ENCODE measurements at places on chromosomes 3 and 15.

DNA sequence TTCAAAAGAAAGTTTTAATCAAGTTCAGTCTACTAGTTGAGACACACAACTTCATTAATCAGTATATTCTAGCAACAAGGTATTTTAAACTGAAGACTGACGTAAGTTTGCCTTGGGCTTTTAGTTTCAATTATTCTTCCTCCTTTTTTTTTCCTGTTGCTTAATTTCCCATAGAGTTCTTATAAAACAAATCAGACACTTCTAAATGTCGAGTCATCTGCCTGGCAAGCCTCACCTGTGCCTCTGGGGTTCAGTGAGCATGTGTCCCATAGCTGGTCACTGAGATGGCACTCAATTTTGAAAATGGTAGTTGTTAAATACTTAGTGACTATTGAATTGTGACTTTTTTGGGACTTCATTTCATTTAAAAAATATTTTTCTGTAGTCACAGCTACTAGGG, 27.4 kb downstream of the NKIRAS1 start:
- DNase-seq, result no peak

GRCh38 chr3:194032828-194033435, 103.0 kb upstream of the HES1 start:
- DNase-seq, result no peak

DNA sequence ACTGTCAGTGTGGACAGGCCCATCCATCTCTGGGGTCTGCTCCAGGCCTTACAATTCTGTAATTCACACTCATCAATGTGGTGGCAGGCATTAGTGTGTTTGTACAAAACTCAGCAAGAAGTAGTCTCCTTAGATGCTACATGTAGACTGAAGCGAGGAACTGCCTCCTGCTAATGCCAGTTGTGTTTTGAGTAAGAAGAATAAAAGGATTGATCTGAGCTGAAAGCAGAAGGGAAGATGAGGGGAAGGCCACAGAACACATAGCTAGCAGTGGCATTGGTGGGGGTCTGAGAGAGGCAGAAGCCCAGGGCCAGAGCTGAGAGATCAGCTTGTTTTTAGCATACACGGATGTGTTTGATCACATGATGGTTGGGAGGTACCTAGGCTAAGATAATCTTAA, 144.1 kb downstream of the TIGIT start:
- DNase-seq, result no peak

GRCh38 chr15:56919031-56919608, 676 bp downstream of the TCF12 start:
- peak; percentile 85 for DNase-seq

DNA sequence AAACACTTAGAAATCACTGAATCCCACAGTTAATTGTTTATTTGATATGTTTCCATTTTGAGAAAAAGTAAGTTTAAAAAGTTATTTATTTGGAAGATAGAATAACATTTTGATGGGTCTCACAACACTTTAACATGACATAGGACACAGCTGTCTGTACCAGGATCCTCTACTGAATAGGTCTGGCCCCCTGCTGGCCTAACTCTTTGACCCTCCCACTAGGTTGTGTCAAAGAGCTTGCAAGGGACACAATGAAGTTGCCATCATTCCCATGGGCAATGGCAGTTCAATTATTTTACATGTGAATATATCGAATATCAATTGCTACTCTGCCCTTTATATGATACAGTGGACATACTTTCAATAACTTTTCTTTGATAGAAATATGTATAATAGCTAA, 138.9 kb downstream of the EPHA3 start:
- DNase-seq, result peak; percentile 39

DNA sequence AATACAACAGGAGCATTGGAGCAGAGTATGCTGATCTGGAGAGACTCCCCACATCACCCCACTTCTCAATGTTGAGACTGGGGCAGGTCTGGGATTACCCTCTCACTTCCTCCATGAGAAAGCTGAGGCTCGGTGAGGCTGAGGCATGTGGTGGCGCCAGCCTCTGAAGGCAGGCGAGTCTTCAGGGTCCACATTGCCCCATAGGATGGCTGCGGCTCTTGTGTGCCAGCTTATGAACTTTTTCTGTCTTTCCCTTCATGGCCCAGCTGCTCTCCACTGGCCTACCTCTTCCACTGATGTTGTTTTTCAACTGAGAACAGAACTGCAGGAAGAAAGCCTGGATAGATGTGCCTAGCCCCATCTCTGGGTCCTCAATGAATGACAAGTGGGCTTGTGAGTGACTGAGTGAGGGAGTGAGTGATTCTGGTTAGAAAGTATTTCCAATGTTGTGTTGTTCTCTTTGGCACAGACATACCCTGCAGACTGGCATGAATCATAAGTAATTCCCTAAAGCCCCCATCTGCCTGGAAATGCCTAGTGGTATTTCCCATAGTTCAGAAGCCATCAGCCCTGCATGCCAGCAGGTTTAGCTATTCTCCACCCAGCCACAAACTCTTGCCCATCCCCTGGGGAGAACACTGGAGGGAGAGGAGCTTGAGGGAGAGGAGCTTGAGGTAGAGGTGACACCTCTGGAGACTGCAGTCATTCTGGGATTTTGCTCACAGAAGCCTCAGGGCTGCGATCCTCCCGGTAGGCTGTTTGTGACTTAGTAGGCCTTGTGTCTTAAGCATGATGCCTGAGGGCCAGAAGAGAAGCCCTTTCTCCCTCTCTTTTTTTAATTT, 56.9 kb downstream of the AMOTL2 start:
- no peak for DNase-seq

DNA sequence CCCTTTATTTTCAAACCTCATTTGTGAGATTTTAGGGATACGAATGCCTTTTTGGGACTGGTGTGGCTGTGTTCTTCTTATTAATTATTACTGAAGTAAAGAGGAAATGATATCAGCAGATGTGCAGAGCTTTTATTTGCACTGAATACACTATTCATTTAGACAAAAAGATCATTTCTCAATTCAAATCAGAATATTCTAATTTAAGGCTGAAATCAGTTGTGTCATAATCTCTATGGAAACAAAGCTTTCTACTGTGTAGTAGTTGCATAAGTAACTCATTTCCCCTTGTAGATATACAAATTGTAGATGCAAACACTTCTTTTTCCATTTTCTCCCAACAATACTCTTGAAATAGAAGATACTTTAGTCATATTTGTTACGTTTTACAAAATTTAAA, 56.0 kb downstream of the PDE8A start:
- no peak for DNase-seq

DNA sequence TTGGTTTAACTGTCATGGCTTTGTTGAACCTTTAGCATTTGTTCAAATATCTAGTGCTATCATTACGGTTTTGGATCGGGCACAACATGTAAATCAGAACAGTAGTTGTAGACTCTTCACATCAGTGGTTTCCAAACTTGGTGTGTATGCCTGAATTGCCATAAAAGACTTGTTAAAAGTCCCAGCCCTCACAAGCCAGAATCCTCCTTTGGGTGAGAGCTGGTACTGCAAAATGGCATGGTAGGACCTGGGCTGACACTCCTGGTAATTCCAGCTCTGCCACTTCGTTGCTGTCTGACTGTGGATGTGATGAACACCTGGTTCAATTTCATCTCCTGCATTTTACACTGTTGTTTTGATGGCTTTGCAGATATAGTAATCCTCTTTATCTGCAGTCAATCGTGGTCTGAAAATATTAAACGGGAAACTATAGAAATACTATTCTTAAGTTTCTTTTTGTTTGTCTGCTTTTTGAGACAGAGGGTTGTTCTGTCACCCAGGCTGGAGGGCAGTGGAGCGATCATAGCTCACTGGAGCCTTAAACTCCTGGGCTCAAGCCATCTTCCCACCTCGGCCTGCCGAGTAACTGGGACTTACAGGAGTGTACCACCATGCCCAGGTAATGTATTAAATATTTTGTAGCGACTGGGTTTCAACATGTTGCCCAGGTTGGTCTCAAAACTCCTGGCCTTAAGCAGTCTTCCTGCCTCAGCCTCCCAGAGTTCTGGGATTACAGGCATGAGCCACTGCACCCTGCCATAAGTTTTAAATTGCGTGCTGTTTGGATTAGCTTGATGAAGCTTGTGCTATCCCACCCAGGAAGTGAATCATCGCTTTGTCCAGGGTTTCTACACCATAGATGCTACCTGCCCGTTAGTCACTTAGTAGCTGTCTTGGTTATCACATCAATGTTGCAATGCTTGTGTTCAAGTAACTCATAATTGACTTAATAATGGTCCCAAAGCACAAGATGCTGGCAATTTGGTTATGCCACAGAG, 61.6 kb downstream of the RAB7A start:
- DNase-seq, result no peak

- no peak for DNase-seq
Observed at GRCh38 chr3:140146668-140147067, 211.7 kb downstream of the CLSTN2 start.

- no peak for DNase-seq
Observed at GRCh38 chr3:127680146-127680661, 7.5 kb downstream of the ABTB1 start.

DNA sequence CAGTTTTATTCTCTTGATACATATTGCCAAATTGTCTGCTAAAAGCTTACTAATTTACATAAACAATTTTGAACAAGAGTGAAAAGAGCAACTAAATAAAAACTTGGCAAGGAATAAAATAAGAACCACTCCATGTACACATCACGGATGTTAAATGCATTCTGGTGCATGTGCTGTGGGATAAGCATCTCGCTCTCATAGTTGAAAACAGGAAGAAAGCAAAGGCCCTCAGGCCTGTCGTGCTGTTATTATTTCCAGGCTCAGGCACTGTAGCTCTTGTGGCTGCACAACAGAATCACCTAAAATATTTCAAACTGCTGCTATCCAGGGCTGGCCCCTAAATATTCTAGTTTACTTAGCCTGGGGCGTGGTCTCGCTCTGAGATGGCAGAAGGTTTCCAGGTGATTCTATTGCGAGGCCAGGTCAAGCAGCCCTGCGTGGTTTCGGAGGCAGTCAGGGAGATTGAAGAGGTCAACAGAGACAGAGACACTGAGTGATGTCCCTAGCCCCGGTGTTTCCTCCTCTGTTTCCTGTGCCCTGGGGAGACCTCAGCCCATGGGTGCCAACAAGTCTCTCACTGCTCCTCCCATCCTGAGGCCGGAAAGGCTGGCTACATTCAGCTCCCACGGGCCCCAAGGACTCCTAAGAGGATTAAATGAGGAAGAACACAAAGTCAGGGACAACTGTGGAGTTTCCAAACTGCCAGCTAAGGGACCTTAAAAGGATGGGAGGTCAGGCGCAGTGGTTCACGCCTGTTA, 18.2 kb upstream of the PDIA5 start:
- no peak for DNase-seq

DNA sequence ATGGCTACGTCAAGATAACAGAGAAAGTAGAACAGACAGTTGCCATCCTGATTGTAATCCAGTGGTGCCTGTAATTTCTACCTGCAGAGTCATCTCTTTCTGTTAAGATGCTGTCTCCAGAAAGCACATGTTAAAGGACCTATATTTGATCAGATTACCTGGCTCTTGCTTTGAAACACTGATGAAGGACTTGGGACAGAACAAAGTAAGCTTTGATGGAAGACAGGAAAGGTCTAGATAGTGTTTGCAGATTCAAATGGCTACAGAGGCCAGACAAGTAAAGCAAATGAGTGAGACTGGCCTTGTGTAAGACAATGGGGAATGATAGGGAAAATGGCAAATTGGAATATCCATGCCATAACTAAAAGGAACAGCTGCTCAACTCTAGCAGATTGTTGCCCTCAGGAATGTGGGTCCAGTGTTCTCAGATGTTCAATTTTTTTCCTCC, 1.8 kb upstream of the GSK3B start:
- no peak for DNase-seq

- DNase-seq, result no peak
Observed at GRCh38 chr3:185830018-185830797, 5.4 kb upstream of the IGF2BP2 start.

- DNase-seq, result no peak
Observed at GRCh38 chr3:27311400-27311799, 57.8 kb downstream of the NEK10 start.
